ENCODE measurements at places on chromosomes 1 and 21.

- peak; percentile 44 for DNase-seq
Observed at GRCh38 chr1:110673197-110673701, 1.5 kb downstream of the KCNA3 start.

DNA sequence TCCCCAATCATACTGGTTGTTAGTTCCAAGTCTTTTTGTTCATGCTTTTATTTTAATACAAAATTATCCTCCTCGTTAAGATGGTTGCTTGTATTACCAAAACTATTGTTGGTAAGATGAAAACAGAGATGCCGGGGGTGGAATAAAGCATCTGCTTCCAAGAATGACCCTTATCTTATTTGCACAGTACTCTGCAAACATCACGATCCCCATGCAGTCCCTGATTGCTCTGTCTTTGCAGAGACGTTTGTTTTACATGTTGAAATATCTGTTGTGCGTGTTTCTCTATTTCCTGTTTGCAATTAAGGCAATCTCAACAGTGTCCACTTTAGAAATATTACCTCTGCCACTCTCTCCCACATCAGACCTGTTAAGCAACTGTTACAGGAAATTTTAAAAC lies 141.3 kb upstream of the NCAM2 start:
- DNase-seq = no peak

GRCh38 chr1:42944246-42944928 lies 14.3 kb downstream of the SLC2A1 start:
- DNase-seq = no peak

DNA sequence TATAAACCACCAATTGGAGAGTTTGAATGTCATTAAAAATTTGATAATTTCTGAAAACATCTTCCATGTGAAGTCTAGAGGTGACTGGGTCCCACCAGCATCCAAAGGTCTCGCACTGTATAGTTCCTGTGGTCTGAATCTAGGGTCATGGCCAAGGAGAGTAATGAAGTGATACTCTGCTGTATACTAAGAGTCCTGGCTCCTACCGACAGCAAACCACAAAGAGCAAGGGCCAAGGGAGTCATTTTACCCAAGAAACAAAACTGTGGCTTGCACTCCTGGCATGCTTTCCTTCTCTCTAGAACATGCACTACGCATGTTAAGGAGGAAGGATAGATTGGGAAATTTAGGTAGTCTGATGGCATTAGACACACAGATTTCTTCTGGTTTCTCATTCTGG lies 115.6 kb downstream of the BRINP2 start:
- no peak for DNase-seq

DNA sequence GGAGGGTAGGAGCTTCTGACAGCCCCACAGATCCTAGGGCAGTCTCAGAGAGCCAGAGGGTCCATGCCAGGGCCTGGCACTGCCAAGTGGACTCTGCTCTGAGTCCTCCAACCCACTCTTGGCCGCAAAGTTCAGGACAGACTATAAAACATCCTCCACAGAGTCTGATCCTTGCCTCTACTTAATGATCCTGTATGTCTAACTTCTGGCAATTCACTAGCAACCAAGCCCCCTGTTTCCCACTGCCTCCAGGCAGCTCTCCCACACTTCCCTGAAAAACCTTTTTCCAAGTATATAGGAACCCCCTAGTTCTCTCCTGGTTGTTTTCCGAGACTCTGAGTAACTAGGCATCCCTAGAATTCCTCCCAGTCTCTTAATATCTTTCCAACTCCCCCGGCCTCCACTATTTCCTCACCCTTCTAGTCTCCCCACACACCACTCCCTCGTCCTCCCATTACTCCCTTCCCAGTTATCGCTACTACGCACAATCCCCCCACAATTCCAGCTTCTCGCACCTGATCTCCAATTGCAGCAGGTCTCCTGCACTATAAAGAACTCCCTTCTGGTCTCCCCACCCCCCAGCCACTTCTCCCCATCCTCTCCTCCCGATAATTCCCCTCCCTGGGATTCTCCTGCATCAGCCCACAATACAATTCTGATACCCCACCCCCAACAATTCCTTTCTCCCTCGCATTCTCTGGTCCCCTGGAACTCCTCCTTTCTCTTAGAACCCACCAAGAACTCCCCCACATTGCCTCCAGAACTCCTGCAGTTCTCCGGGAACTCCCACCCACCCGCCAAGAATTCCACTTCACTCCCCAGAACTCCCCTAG lies 574 bp downstream of the IGSF9 start:
- DNase-seq = no peak

- DNase-seq = no peak
Observed at GRCh38 chr1:238660849-238661248, 725.5 kb upstream of the CHRM3 start.

GRCh38 chr1:211578640-211579439 lies at the start of gene SLC30A1:
Gene SLC30A1 (minus strand): TSS chr1:211579161. CDS start chr1:211578612, 549 bp downstream.
- peak; percentile 99 for DNase-seq

DNA sequence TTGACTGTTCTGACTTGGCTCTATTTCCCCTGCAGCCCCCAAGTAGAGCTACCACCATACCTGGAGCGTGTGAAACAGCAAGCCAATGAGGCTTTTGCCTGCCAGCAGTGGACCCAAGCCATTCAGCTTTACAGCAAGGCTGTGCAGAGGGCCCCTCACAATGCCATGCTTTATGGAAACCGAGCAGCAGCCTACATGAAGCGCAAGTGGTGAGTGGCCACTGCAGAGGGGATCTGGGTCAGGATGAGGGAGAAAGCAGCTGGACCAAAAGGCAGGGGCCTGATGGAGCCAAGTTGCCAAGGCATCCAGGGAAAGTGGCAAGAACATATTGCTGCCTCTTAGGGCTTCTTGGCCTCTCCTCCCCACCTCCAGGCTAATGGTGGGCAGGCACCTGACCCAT lies 24.1 kb upstream of the TMEM222 start:
- no peak for DNase-seq

DNA sequence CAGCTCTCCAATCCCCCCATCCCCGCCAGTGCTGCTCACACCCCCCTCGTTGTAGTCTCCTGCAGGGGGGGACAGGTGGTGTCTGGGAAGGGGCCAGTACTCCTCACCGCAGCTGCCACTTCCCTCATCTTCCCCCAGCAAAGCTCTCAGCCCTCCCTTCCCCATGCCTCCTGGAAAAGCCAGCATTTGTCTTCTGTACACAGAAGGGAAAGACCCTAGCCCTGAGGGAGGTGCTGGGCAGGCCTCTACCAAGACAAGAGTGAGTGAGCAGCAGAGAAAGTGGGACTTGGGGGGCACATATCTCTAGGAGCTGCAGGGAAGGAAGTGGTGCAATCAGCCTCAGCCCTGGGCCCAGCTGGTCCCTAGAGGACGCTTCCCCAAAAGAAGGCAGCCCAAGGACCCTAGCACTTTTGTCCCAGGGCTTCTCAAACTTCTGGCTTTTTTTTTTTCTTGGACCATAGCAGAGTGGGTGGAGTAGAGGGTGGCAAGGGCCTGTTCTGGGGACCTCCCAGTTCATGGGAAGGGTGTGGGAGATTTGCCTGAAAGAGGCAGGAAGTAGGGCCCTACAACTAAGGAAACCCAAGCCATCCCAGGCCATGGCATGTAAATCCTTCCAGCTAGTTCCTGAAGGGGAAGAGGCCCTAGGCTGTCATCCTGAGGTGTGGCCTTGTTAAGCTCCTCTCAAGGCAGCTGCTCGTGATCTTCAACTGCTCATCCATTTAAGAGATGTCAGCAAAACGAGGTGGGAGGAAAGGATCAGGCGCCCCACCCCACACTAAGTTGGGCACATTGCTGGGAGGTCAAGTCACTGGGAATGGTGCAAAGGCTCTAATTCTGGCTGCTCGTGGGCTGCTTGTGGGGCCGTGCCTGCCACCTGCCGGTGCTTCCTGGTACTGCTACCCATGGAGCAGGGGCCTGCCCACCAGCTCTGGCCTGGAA lies 12.6 kb downstream of the ZC3H12A start:
- peak; percentile 72 for DNase-seq

- no peak for DNase-seq
Observed at GRCh38 chr1:35808450-35809113, 766 bp downstream of the AGO4 start.

DNA sequence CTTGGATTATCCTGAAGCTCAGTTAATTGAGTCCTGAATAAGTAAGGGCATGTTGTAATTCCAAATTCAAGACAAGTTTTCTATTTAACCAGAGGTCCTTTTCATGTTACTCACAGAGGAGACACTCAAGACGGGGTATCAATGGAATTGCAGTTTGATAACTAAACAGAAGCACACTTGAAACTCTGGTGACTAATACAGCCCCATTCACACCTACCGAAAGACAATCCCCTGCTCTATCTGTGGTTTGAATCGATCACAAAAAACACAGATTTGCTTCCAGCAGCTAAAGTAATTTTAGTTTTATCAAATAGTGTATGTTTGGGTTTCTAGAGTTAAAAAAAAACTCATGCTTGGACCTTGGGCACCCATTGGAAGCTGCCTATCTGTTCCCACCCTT lies 60.4 kb downstream of the TEX35 start:
- DNase-seq = no peak

DNA sequence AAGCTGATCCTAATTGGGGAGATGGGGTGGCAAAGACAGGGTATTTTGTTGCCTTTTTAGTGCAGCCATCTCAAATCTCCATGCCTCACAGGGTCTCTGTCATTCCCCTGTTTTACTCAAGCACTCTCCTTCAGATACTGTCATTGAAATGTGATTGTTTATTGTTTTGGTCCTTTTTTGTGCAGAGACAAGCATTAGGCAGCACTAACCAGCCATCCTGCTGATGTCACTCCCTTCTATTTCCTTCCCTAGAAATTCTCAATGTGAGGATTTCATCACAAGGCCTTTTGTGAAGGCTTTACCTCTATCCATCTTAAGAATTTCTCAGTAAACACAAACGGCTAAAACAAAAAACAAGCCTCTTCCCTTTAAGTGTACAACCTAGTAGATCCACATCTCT lies 34.7 kb downstream of the OR10J5 start:
- no peak for DNase-seq

DNA sequence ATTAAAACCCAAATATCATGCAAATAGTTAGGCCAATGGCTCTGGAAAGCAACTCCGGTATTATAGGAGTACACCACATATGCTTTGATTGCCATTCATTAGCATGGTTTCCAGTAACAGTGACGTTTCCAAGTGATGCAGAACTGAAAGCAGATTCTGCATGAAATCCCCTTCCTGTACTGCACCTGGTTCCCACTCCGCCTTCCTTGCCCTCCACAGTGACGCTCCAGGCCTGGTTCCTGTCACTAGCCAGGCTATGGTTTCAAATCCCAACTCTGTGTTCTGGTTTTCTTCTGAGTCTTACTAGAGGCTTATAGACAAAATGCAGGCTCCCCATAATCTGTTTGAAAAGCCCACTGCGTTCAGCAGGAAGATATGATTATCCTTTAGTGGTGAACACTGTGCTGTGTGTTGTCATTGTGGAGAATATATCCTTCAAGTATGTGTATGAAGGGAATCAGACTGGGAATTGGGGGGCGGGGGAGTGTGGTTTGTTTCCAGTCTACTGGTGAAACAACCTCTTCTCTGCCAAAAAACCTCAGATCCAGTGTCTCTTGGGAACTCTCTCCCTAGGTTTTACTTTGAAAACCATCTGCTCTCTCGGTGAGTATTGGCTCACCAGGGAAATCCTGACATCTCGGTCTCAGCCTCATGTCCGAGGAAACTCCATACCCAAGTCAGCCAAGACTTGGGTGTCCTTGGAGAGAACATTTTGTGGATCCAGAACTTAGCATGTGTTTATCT lies 78.7 kb downstream of the TYW3 start:
- no peak for DNase-seq

DNA sequence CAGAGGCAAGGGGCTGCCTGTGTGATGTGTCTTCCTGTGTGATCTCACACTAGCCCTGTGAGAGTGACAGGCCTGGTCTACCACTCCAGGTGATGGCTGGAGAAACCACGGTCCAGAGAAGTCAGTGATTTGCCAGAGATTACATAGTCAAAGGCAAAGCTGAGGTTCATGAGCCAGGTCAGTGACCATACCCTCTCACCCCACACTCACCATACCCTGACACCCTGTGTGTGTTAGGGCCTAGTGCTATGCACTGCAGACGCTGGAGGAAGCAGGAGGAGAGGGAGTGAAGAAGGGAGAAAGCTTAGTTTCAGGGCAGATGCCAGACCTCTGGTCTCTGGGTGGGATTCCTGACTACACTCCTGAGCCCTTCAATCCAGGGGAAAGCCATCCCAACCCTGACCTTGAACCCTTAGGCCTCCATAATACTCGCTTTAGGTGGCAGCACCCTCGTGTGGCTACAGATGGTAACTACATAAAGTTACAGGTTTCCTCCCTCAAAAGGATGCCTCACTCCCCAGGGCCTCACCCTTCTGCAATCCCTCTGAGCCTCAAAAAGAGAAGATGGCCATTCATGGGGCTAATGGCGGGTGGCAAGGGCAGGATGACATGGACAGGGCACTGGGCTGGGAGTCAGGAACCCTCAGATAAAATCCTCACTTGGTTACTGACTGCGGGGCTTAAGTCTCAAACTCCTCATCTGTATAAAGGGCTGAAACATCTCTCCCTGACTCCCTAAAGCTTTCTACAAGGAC lies 20.8 kb upstream of the SDC3 start:
- peak; percentile 36 for DNase-seq

- no peak for DNase-seq
Observed at GRCh38 chr1:14552246-14552965, 46.1 kb upstream of the KAZN start.

DNA sequence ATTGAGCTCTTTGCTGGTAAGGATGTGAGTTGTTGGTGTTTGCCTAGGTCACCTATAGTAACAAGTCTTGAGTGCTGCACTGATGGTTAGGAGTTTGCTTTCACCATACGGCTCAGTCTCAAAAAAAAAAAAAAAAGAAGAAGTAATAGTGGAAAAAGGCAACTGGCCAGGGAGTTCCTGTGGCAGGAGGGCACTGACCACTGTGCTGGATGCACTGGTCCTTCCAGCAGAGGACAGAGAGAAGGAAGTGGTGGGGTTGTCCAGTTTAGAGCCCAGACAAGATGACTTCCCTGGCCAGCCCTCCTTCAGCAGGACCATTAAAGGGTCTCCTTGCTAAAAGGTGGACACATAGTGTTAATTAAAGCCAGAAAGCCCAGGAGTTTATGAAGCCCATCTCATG lies 11.9 kb upstream of the PTCH2 start:
- DNase-seq = no peak

- peak; percentile 46 for DNase-seq
Observed at GRCh38 chr1:211326528-211327345, at the start of gene TRAF5. Gene TRAF5 (plus strand): TSS chr1:211326833. CDS start chr1:211353240, 26,407 bp downstream.

GRCh38 chr1:171715813-171716251 lies 26.0 kb downstream of the VAMP4 start:
- DNase-seq = no peak

GRCh38 chr1:202145068-202145743 lies 669 bp upstream of the ARL8A start:
- no peak for DNase-seq

DNA sequence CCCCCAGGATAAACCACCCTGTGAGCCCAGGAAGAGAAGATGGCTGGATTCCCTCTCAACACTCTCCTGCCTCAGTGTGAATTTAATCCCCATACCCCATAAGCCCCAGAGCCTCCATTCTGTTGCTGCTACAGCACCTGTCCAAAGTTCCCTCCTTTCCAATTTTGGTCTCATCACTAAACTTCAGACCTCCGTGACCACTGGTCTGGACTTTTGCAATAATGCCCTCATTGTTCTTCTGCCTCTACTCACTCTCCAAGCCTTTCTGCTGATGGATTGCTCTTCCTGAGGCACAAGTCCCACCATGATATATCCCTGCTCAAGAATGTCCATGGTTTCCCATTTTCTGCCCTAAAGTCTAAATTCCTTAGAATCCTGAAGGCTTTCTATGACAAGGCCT lies 83.2 kb downstream of the CD58 start:
- DNase-seq = no peak

GRCh38 chr1:115755456-115756370 lies 12.8 kb downstream of the CASQ2 start:
- no peak for DNase-seq

- DNase-seq = no peak
Observed at GRCh38 chr1:183304440-183305107, 113.6 kb downstream of the NMNAT2 start.

GRCh38 chr1:225933072-225933471 lies 7.9 kb downstream of the LEFTY2 start:
- no peak for DNase-seq
